Hypothalamus (tissue), 51 donors: ENCODE measurements at places on chromosomes 4 and X.
A peak's percentile ranks its signal among the peaks of the same experiment; 100 is the strongest.

DNA sequence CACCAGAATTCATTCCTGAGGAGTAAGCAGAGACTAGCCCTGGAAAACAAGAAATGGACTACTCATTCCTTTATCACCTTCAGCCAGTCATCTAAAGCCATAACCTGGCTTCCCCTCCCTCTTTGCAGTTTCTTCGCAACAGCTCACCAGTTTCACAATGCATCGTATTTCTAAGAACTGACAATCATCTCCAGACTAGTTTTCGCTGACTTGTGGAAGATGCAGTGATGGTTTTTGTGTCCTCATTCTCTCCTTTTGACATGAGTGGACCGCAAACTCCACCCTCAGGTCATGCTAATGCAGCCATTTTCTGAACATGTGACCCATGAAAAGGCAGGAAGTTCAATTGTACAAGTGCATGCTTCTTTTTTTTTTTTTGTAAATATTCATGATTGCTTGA, 1203.5 kb downstream of the PCDH7 start:
- no peak for DNase-seq

- no peak for DNase-seq
These were observed 7.2 kb downstream of the SCARB2 start for GRCh38 chr4:76206222-76206942.

DNA sequence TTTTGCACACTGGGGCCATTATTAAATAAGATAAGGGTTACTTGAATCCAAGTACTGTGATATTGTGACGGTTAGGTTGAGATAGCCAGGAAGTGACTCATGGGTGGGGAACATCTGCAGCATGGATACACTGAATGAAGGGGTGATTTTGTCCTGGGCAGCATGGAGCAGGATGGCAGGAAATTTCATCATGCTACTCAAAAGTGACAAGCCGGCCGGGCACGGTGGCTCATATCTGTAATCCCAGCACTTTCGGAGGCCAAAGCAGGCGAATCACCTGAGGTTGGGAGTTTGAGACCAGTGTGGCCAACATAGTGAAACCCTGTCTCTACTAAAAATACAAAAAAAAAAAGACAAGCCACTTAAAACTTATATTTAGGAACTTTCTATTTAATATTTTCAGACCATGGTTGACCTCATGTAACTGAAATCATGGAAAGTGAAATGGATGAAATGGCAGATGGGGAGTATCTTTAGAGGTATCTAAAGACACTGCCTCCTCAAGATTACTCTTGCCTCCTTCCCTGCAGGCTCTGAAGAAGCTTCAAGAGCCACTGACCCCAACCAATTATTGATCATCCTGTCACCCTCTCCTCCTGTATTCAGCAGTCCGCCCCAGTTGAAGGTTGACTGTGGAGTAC, 3.9 kb upstream of the TRIM60 start:
- no peak for DNase-seq

DNA sequence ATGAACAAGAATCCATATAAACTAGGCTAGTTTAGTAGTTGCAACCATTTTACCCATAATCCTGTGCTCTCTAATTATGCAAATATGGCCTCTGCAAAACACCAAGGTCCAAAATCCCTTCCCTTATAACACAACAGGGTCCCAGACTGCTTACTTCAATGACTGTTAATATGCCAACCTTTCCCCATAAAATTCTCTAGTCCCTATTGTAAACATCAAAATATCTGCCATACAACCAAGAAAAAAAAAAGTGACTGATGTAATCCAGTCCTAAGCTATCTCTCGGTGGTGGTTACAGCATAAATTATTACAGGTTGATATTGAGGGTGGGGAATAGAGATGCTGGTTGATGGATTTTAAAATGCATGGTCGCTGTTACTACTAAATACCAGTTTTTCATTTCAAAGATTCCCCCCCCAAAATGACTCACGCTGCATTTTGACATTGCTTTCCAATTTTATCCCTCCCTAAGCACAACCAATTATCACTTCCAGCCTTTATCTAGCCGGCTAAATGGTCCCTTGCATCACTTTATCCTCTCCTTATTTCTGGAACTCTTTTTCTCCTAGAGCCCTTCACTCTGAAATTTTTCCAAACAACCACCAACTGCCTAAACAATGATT, 44.8 kb downstream of the TSPAN5 start:
- DNase-seq, result no peak

DNA sequence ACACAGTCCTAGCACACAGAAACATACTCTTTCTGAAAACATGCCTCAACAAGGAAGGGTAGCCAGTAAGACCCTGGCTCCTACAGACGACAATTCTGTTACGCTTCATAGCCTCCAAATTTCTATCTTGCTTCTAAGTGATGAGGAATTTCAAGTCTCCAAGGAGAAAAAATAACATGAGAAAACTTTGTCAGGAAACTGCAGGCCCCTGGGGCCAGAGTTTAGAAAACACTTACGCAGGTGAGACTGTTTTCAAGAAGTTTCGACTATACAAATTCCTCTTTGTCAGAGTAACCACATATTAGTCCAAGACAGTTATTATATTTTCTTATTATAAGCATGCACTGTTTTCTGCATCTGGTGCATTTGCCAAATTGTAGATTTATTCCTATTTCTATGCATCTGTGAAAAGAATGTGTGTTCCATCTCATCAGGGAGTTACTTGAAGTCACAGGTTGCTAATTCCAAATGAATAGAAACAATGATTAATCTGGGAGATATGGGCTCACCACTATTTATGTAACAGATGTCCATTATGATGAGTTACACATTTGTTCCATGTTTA, 30.3 kb upstream of the HCCS start:
- DNase-seq, result no peak

DNA sequence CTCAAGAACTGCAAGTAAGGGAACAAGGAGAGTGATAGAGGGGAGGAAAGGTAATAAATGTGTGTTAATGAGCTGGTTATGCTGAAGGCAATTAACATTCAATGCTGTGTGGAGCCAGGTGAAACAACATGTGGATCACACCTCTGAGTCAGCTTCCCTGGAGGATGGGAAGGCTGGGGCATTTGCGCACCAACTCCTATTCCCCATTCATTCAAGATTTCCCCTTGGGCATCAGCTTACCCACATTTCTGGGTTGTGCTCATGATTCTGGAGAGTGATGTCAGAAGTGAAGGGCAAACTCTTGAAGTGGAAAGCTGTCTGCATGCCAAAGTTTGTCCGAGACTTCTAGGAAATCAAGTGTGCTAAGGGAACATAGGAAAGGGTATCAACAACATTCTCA, 461.4 kb downstream of the MID1IP1 start:
- no peak for DNase-seq

DNA sequence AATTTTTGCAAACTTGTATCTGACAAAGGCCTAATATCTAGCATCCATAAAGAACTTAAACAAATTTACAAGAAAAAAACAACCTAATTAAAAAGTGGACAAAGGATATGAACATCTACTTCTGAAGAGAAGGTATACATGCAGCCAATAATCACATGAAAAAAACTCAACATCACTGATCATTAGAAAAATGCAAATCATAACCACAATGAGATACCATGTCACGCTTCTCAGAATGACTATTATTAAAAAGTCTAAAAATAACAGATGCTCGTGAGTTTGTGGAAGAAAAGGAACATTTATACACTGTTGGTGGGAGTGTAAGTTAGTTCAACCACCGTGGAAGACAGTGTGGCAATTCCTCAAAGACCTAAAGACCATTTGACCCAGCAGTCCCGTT, 24.0 kb downstream of the CEP44 start:
- DNase-seq, result no peak

DNA sequence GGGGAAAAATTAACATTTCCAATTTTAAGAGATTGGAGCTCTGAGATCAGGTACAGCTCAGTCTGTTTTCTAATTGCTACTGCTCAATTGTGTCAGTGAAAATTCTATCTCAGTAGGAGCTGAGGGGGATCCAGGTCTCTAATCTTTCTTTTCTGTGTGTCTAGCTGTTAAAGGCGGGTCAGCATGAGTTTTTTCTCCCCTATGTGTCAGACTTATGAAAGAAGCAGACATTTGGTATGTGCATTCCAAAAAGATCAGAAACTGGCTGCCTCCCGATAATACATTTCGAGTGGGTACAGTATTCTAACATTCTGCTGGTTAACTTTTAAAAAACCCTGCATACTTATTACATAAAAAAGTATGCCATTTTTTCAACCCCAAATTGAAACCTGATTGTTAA, 72.4 kb downstream of the PCDH7 start:
- DNase-seq, result no peak

DNA sequence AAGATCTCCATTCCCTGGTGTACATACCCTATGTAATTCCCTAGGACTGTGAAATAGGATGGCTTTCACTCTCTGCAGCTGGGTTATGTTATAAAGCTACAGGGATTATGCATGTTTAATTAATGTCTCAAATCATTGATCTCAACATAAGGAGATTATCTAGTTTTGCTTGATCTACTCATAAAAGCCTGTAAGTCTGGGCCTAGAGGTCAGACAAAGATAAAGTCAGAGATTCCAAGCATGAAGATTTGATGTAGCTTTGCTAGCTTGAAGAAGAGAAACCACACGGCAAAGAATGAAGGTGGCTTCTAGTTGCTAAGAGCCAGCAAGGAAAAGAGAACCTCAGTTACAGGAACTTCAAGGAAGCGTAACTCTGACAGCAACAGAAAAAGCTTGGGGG, 456.9 kb downstream of the CCSER1 start:
- DNase-seq, result no peak

GRCh38 chr4:108417923-108418322, 202.5 kb upstream of the RPL34 start:
- no peak for DNase-seq

DNA sequence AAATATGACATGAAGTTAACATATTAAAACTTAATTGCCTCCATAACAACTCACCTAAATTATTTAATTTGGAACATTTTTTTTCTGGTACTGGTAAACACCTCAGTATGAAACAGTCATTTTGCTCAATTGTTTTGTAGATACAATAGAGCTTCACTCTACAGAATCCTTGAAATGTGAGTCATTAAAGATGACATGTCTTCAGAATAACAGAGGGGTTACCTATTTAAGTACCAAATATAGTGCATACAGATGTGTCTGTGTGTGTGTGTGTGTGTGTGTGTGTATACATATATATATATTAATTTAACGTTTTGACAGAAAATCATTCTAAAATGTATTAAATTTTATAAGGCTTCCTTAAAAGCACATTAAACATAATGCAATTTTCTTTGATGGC, 297.6 kb downstream of the INPP4B start:
- DNase-seq, result no peak

DNA sequence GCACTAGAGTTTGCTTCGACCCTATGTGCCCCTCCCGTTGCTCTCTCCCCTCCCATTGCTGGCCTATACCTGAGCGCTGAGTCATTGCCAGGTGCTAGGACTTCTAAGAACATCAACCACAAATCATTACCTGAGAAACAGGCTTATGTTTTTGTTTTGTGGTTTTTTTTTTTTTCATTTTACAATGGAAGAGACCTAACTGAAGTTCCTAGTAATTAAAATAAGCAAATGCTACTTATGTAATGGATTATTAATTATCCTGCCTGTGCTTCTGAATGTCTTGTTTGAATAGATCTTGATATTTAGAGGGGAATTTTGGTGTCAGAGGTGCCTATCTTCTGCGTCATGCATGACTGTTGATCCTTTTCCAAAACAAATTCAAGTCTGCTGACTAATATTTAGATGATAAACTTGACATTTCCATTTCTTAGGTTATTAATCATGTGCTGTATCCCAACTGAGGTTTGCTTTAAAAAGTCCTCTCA, 275.4 kb upstream of the CPEB2 start:
- DNase-seq, result no peak

GRCh38 chrX:22648281-22648680, 351.5 kb upstream of the DDX53 start:
- DNase-seq, result no peak

GRCh38 chr4:850323-850945, 24.5 kb upstream of the CPLX1 start:
- DNase-seq, result no peak

DNA sequence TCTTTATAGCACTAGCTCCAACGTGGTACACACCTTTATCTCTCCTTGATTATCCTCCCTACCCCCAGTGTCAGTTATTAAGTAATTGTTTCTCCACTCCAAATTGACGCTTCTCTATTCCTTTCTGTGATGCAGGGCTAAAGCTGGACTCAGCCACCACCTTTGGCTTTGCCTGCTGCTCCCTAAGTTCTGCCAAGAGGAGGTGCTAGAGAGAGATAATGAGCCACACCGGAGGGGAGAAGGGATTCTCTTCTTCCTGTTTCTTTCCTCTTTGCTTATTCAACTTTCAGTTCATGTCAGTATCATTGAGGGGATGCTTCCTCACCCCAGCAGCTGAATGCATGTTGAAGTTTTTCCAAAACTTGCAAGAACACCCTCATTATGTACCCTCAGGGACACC, 176.5 kb downstream of the GBA3 start:
- no peak for DNase-seq

DNA sequence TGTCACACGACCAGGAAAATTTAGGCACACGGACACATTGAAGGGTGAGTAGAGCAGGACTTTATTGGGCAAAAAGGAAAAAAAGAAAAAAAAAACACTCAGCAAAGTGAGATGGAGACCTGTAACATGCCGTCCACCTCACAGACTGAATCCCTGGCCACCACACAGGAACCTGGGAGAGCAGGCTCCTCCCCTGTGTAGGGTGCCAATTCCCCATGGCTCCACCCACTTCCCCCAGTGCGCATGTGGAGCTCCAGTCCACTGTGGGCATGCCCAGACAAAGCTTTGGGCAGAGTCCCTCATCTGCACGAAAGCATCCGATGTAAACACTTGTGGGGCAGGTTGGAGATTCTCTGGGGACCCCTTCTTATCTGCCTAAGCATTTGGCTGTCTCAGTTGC, 23.6 kb upstream of the CBR4 start:
- DNase-seq, result no peak

DNA sequence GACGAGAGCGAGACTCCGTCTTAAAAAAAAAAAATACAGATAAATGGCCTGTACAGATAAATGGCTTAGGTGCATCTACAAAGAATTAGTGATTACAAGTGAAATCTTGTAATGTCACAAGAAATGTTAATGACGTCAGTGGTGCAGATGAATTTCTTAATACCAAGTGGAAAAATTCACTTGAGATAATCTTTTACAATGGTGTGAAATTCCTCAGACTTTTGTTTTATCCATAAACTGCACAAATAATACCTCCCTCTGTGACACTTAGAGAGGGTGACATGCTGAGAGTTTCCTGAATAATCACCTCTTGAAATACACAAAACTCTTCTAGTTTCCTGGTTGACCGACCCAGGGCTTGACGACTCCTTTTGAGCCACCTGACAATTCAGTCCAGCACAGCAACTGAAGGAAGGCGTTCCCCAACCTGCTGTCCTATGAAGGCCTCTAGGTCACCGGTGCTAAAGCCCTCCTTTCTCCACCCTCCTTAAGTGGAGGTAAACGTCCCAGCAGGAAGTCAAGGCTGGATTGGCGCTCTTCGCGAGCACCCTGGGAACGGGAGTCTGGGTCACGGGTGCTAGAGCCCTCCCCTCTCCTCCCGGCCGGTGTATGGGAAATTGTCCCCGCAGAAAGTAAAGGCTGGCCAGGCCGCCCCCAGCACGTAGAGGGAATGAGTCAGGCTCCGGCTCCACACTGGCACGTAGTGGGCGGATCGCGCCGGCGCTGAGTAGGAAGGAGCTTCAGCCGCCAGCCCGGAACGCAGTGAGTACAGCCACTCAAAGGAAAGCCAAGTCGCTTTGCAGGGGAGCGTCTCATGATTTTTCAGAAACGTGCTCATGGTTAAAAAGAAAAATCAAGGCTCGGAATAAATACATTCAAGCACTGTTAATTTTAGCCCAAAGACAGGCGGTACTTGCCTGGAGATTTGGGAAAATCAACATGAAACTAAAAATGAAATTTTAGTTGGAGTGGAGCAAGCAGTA, at the start of gene TMEM144:
Gene TMEM144 (plus strand): TSS at position 662 of the 983 bp plus-strand sequence. CDS start 2,182 bp downstream, outside the sequence.
- peak; percentile 83 for DNase-seq

- DNase-seq, result no peak
These were observed 2.7 kb downstream of the NALF2 start for GRCh38 chrX:69506617-69507499.
